ENCODE measurements at places on chromosomes 4 and X. TPM values are rescaled to one million over a fixed set of nuclear protein-coding genes. Genes with fewer than 3 reads are reported as not detected.

The SYNPO2 gene
- total RNA-seq = 0.24 TPM

The RAB40AL gene
- total RNA-seq = 0.73 TPM

The BBS12 gene
- total RNA-seq = 2.5 TPM

The ATOH1 gene
- total RNA-seq = not detected

The ASB9 gene
- not detected for total RNA-seq

The SH2D1A gene
- total RNA-seq = not detected

The ARHGAP24 gene
- 155 TPM for total RNA-seq

The NSUN7 gene
- 1.4 TPM for total RNA-seq

The ADH1B gene
- not detected for total RNA-seq

The EDNRA gene
- not detected for total RNA-seq

The STAG2 gene
- total RNA-seq = 86.6 TPM

The PIR gene
- total RNA-seq = 1.7 TPM

The CLRN2 gene
- total RNA-seq = not detected

The GUCY1B1 gene
- total RNA-seq = 0.39 TPM

The EPHA5 gene
- total RNA-seq = not detected

The CACNA1F gene
- 3.0 TPM for total RNA-seq

The MAGEB1 gene
- not detected for total RNA-seq

The PNMA6F gene
- not detected for total RNA-seq

The CFP gene
- 0.91 TPM for total RNA-seq

The TGIF2LX gene
- total RNA-seq = not detected

The NIPAL1 gene
- total RNA-seq = 0.73 TPM

The SSX4 gene
- total RNA-seq = not detected

The EPGN gene
- total RNA-seq = not detected

The PSAPL1 gene
- total RNA-seq = not detected

The BEND2 gene
- total RNA-seq = not detected

The SAT1 gene
- total RNA-seq = 75.1 TPM

The MAGIX gene
- total RNA-seq = 1.5 TPM

The AMTN gene
- total RNA-seq = not detected

The ANOS1 gene
- not detected for total RNA-seq

The ARHGAP4 gene
- total RNA-seq = 151 TPM

The WFS1 gene
- 4.3 TPM for total RNA-seq
